ENCODE measurements at places on chromosomes 11 and 22.

- no peaks in the 10 kb centered on the region for H3K4me1 ChIP-seq
- no peaks in the 10 kb centered on the region for H3K36me3 ChIP-seq
- H3K27ac ChIP-seq = no peak overlapping the region
- H3K27me3 ChIP-seq = no peaks in the 10 kb centered on the region
- DNase-seq = no peak
- no peak overlapping the region for H3K4me3 ChIP-seq
Measured at GRCh38 chr11:24375931-24376330, 120.9 kb upstream of the LUZP2 start.

- H3K4me3 ChIP-seq = no peak overlapping the region
- H3K27ac ChIP-seq = no peak overlapping the region
- no peak for DNase-seq
- H3K27me3 ChIP-seq = no peaks in the 10 kb centered on the region
- no peaks in the 10 kb centered on the region for H3K36me3 ChIP-seq
Measured at GRCh38 chr11:119473226-119473625, 50.3 kb upstream of the THY1 start.

GRCh38 chr11:76824980-76825725 lies 35.6 kb upstream of the ACER3 start:
- DNase-seq = no peak
- H3K27ac ChIP-seq = no peak overlapping the region
- no peak overlapping the region for H3K4me3 ChIP-seq
- H3K36me3 ChIP-seq = no peaks in the 10 kb centered on the region
- no peaks in the 10 kb centered on the region for H3K27me3 ChIP-seq

DNA sequence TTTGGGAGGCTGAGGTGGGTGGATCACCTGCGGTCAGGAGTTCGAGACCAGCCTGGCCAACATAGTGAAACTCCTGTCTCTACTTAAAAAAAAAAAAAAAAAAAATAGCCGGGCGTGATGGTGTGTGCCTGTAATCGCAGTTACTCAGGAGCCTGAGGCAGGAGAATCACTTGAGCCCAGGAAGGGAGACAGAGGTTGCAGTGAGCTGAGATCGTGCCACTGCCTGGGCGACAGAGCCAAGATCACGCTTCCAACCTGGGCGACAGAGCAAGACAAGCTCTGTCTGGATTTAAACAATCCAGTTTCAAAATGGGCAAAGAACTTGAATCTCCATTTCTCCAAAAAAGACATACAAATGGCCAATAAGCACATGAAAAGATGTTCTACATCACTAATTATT lies 12.5 kb downstream of the LMO2 start:
- no peaks in the 10 kb centered on the region for H3K36me3 ChIP-seq
- no peak for DNase-seq
- H3K27me3 ChIP-seq = no peaks in the 10 kb centered on the region
- H3K4me3 ChIP-seq = no peak overlapping the region
- H3K4me1 ChIP-seq = peaks cover 5% of the 10 kb centered on the region
- no peak overlapping the region for H3K27ac ChIP-seq

GRCh38 chr11:113628912-113629311 lies 77.2 kb downstream of the TMPRSS5 start:
- no peak for DNase-seq
- peaks cover 6% of the 10 kb centered on the region for H3K27me3 ChIP-seq
- no peaks in the 10 kb centered on the region for H3K4me1 ChIP-seq
